ENCODE measurements at places on chromosomes 5 and 9.
A peak's percentile ranks its signal among the peaks of the same experiment; 100 is the strongest.

GRCh38 chr9:89668216-89668865 lies 63.5 kb downstream of the GADD45G start:
- no peak for DNase-seq

GRCh38 chr5:126984632-126985031 lies 45.7 kb downstream of the MARCHF3 start:
- no peak for DNase-seq

GRCh38 chr9:122337556-122337929 lies 33.3 kb upstream of the PTGS1 start:
- DNase-seq: no peak

DNA sequence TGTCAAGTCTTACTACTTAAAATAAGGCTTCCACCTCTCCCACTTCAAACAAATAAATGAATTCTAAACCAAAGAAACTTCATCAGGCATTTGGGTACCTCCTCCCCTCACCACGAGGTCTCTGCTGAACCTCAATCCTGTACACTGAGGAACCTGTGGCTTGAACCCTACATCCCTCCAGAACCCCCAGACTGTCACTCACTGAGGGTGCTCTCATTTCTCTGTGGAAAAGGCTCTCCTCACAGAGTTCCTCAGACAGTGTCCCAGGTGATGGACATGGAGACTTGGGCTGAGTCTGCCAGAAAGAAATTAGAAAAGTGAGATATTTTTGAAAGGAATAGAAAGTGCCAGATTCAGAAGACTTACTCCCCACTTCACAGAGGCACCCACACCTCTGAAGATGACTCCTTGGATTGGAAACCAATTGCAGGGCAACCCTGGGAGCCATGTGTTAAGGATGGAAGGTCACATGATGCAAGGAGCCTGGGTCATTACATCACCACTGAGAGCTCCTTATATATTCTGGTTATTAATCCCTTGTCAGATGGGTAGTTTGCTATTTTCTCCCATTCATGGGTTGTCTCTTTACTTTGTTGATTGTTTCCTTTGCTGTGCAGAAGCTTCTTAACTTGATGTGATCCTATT lies 19.8 kb downstream of the MLANA start:
- DNase-seq: no peak

DNA sequence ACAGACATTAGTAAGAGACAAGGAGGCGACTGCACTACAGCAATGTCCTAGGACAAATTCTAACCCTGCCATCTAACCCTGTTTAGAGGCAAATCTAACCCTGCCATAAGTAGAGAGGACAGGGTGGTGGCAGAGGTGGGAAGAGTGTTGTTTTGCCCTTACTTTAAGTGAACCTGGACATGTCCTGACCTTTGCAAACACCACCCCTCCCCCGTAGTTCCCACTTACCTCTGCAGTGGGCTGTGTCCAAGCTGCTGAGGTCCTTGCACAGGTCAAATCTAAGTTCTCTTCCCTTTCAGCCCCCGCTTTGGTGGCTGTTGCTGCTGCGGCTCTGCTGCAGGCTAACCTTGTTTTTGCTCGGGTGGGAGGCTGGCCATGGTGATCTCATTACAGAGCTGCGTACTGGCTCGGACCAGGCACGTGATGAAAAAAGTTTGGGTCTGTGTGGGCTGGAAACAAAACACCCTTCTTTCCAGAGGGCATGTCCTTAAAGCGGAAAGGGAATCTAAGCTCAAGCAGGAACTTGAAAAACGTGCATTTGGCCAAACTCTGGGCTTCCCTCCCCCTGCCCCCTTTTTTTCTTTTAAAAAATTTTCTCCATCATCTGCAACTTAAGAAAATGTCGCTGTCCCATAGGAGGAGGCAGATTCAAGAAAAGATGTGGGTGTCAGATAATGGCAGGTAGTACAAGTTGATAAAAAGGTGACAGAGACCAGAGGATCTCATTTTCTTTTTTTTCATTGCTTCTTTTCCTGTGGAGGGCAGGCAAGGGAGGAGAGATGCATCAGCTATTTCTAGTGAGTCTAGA lies at the start of gene FAXDC2:
TSS of gene FAXDC2 (minus strand) at position 349 of the 808 bp plus-strand sequence. CDS start 12,425 bp downstream, outside the sequence.
- peak; percentile 71 for DNase-seq

- no peak for DNase-seq
Measured at GRCh38 chr5:69360442-69360841, 8.9 kb downstream of the AK6 start.

GRCh38 chr5:179488491-179488890 lies 61.9 kb upstream of the RUFY1 start:
- DNase-seq: no peak

DNA sequence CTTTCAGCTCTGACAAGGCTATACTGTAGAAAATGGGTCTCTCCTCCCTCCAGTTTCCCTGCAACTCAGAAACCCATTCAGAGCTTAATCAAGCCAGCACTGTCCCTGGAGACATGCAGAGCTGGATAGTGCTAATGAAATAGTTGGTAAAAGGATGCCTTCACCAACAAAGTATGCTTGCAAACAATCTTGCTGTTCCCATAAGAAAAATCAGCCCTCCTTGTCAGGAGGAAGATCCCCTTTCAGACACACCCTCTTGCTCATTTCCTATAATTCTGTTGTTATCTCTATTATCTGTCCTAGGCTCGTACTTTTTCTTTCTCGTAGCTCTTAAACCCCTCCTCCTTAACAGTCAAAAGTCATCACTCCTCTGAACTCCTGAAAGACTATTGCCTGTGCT lies 9.9 kb upstream of the OSMR start:
- DNase-seq: no peak

DNA sequence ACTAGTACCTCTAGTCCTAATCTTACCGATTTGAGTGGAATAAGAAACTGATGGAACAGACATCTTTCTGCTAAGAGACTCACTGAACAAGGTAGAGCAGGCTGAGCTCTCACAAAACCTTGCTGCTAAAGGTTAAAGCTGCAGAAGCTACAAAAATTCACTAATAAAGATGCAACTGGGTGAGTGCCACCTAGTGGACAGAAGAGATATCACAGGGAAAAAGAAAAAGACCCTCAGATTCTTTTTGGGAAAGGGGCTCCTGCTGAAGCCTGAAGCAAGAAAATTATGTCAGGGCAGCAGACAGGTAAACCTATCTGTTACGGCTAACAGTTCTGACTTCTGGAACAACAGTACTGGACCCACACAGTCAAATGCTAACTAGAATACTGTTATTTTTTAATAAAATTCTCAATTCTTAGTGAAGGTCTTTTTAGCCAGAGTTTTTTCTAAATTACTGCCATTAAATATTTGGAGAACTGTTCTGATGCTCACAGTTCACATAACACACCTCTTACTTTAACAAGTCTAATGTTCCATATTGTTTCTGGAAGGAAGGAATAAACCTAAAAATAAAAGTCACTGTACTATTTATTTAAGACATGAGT lies 51.2 kb downstream of the DIAPH1 start:
- DNase-seq: no peak

DNA sequence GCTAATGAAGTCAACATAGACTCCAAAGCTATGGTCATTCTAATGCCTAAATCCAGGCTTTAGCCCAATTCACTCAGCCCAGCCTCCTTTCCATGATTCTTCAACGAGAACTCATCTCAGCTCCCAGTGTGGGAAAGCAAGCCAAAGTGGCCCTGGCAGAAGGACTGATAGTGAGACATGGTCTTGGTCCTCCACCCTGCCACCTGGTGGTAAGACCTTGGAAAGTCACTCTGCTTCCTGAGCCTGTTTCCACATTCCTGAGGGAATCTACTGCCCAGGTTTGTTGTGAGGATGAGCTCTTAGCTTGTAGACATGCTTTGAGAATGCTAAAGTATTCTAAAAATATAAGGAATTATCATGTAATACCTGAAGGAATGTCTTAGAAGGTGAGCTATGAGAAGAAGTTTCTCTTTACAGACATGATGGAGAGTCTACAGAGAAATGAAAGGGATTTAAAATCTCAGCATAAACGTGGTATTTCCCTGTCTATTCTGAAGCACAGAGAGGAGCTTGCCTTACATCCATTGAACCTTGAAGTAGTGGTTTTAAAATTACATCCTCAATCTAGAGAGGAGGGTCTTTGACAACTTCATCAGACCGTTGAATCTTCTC lies 173.5 kb downstream of the TRIM32 start:
- peak; percentile 46 for DNase-seq

DNA sequence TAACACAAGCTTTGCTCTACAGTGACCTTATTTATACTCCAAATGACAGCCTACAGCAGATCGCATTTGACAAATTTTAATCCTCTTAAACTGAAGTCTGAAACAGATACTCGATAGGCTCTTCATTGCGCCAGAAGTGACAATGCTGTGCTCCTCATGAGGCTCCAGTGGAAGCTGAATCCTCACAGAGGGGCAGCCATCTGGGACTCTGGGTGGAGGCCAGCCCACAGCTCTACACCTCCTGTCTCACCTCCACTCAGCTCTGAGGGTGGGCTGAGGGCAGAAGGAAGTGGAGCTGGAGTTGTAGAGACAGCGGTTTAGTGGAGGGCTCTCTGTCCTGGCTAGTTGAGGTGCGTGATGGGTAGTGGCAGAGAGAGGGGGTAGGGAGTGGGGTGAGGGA lies 283.3 kb upstream of the ANKRD55 start:
- no peak for DNase-seq

GRCh38 chr5:15731699-15732098 lies 231.7 kb downstream of the FBXL7 start:
- no peak for DNase-seq

DNA sequence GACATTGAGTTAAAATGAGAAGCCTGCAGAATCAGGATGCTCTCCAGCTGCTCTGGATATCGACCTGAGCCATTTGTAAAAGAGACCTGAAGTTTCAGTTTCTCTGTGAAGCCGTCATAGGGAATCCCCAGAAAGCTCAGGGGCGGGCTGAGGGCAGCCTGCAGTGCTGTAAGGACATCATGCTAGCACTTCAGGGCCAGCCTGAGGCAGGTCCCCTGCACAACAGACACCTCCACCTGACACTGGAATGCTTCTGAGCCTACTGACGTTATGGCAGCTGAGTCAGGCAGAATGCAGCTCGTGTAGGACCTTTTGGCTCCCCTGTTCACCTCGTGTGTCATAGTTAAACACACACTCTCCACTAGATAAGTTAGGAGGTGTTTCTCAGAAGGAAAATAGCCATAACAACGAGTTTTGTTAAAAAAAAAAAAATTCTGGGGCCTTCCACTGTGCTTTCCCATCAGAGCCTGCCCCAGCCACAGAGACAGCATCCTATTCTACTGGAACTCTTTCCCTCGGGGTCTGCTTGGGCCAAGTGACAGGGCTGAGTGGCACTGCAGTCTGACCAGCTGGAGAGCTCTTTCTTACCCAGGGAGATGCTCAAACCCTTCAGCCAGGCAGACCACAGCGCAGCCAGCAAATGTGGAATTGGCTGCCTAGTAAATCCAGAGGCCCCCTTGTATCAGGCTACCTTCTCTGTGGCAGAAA lies 354.9 kb downstream of the DIRAS2 start:
- no peak for DNase-seq

GRCh38 chr9:130327070-130327780 lies 61.7 kb downstream of the HMCN2 start:
- no peak for DNase-seq

- DNase-seq: peak; percentile 48
Measured at GRCh38 chr9:4985386-4986266, 554 bp downstream of the JAK2 start.

- DNase-seq: no peak
Measured at GRCh38 chr9:75369989-75370388, 281.7 kb downstream of the OSTF1 start.

DNA sequence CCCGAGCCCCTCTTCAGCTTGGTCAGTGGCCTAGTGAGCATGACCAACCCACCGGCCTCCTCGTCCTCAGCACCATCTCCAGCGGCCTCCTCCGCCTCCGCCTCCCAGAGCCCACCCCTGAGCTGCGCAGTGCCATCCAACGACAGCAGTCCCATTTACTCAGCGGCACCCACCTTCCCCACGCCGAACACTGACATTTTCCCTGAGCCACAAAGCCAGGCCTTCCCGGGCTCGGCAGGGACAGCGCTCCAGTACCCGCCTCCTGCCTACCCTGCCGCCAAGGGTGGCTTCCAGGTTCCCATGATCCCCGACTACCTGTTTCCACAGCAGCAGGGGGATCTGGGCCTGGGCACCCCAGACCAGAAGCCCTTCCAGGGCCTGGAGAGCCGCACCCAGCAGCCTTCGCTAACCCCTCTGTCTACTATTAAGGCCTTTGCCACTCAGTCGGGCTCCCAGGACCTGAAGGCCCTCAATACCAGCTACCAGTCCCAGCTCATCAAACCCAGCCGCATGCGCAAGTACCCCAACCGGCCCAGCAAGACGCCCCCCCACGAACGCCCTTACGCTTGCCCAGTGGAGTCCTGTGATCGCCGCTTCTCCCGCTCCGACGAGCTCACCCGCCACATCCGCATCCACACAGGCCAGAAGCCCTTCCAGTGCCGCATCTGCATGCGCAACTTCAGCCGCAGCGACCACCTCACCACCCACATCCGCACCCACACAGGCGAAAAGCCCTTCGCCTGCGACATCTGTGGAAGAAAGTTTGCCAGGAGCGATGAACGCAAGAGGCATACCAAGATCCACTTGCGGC lies 1.8 kb downstream of the EGR1 start:
- DNase-seq: no peak

DNA sequence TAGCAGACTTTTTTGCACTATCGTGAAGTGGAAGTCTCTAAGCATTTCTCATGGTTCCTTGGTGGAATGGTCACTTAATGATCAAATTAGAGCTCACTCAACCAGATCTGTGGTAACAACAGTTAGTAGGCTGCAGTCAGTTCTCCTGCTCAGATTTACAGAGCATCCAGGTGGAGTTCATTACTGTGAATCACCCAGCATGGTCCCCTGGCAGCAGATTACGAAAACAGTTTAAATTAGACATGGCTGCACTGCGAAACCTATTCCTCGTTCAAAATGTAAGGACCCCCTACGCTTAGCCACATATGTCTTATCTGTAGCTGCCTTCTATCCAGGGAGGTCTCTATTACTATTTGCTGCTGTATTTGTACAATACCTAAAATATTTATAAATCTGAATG lies 823.6 kb upstream of the ARRDC3 start:
- DNase-seq: no peak

DNA sequence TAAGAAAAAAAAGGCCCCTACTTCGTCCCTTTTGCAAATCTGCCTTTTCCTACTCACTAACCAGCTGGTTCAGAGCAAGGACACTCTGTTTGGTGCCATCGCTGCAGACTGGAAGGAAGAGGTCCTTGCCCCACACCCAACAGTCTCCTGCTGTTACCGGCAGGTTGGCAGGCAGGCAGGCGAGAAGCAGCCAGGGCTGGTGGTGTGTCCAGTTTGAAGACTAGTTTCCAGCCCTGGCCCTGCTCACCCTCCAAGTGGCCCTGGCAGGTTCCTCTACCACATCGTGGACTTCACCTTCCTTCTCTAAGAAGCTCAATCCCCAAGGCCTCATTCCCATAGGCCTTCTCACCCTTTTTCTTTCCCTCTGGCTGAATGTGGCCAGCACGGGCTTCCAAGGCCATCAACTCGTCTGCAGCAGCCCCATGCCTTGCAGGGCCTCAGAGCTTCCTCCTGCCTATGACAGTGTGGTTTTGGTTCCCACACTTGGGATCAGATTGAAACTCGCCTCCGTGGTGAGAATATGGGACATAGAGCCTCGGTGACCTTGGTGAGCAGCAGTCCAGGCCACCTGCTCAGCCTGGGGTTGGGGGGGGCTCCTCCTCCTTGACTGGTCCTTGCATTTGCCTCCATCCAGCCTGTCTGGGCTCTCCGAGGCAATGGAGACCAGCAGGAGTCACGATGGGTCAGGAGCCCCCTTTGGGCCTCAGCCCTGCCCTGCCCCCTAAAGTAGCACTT lies 22.9 kb downstream of the TGFBI start:
- DNase-seq: no peak

GRCh38 chr5:79456890-79457583 lies 56.9 kb downstream of the HOMER1 start:
- no peak for DNase-seq

GRCh38 chr5:153459051-153459743 lies 31.3 kb upstream of the GRIA1 start:
- DNase-seq: no peak

- no peak for DNase-seq
Measured at GRCh38 chr5:124436294-124436693, 310.1 kb downstream of the ZNF608 start.
